ENCODE measurements at places on chromosomes 3 and 15. TPM values are rescaled to one million over a fixed set of nuclear protein-coding genes. Genes with fewer than 3 reads are reported as not detected.

DNA sequence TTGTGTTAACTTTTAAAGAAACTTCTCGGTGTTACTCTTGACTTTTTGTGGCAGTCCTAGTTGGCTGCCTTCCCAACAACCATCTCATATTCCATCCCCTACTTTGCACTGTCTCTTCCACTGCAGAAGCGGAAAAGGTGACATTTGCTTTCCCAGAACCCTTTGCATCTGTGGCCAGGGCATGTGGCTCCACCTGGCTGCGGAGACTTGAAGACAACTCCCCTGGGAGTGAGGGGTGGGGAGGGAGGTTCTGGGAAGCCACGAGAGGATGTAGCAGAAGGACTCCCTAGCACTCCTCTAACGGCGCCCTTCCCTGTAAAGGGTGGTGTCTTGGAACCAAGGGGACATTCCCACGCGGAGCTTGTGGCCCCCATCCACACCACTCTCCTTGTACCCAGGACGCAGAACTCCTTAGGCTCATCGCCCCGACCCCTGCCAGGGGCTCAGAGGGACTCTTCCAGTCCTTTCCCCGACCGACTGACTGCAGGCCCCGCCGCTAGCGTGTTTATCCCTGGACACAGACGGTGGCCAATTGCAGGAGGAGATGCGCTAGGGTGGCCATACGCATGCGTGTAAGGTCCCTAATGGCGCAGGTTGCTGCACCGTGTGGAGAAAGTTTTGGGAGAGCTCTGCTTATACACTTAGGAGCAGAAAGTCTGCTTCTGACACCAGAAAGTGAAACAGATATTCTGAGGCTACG lies 33.2 kb upstream of the SECISBP2L start:
- no peak for DNase-seq
- no peaks in the 10 kb centered on the region for H3K36me3 ChIP-seq
- H3K4me3 ChIP-seq = no peak overlapping the region
- H3K27ac ChIP-seq = no peak overlapping the region
- no peaks in the 10 kb centered on the region for H3K27me3 ChIP-seq

DNA sequence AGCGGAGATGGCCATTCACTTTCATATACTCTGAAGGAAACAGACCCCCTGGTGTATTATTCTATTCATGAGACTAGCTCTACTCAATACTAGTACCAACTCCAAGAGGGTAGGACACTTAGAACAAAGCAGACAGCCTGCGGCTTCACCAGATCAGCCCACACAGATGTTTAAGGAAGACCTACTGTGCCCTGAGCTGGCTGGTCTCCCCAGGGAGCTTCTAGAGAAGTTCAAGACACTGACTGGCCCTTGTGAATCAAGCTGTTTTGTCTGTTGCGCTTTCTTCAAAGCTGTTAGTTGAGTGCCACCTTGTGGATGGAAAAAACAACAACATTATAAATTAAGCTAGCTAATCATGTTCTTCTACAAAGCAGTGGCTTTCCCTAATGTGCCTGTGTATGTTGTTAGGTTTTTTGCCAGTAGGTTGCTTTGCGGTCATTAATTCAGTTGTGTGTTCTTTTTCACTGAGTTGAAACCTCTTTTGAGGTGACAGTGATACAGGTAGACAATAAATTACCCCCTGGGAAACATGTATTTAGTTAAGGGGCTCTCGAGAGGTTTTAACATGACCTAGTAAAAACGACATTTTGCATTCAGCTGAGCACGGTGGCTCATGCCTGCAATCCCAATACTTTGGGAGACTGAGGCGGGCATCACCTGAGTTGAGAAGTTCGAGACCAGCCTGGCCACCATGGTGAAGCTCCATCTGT lies 64.2 kb upstream of the MYZAP start:
- no peaks in the 10 kb centered on the region for H3K4me1 ChIP-seq
- peaks cover 2% of the 10 kb centered on the region for H3K27me3 ChIP-seq
- peak; percentile 81 for DNase-seq

DNA sequence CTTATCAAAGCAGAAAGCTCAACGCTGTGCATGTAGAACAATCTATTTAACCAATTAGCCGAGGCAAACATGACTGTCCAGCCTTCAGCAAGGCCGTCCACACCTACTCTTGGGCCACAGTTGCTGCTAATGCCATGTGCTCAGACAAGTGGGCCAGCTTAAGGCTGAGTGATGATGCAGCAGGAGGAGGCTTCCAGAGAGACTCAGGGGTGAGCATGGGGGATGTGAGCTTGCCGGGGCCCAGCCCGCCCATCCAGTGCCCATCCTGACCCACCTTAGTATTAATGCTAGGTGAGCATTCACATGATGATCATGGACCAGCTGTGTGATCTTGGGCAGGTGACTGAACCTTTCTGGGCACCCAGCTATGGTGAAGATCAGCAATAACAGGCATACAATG lies 150.1 kb downstream of the TPRA1 start:
- H3K36me3 ChIP-seq = no peaks in the 10 kb centered on the region
- peaks cover 23% of the 10 kb centered on the region for H3K27me3 ChIP-seq
- DNase-seq = no peak
- no peaks in the 10 kb centered on the region for H3K4me1 ChIP-seq

DNA sequence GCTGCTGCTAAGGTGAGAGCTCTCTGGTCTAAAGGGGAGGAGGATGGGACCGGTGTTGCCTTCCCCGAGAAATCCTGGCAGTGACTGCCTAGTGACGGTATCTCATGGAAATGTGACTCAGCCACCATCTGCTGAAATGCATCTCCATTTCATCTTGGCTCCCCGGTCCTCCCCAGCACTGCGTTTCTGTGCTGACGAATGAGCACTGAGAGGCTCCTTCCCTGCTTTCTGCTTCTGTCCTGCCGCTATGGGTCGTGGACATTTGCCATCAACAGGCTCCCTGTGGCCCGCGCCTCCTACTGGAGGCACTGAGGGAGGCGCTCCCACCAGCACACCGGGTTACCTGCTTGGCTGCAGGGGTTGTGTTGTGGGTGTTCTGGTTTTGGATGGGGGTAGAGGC lies 13.5 kb upstream of the SEC13 start:
- no peak overlapping the region for H3K27ac ChIP-seq
- peaks cover 55% of the 10 kb centered on the region for H3K27me3 ChIP-seq
- no peaks in the 10 kb centered on the region for H3K36me3 ChIP-seq
- DNase-seq = no peak
- H3K4me3 ChIP-seq = no peak overlapping the region

DNA sequence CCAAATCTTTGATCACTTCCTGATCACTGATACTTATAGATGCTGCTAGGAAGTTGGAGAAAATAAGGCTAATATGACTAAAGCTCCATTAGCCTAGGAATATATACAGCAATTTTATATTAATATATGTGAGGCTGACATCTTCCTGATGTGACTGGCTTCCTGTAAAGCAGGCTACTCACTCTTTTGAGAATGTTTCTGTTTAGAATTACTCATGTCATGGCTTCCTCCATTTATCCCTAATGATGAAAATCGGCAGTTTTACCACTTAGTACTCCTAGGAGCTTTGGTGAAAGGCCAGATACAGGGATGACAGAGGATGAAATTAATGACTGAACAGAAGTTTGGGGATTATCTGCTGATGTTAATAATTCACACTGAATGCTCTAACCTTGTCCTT lies 3.9 kb upstream of the MAP1A start:
- peaks cover 15% of the 10 kb centered on the region for H3K27me3 ChIP-seq
- DNase-seq = no peak
- peaks cover 24% of the 10 kb centered on the region for H3K4me1 ChIP-seq
- H3K4me3 ChIP-seq = no peak overlapping the region
- no peak overlapping the region for H3K27ac ChIP-seq
- H3K36me3 ChIP-seq = no peaks in the 10 kb centered on the region

- no peak for DNase-seq
- H3K27me3 ChIP-seq = no peaks in the 10 kb centered on the region
- H3K36me3 ChIP-seq = peaks cover 26% of the 10 kb centered on the region
- no peak overlapping the region for H3K27ac ChIP-seq
These were observed 12.5 kb downstream of the CTSH start for GRCh38 chr15:78932258-78932808.

- peaks cover 5% of the 10 kb centered on the region for H3K4me1 ChIP-seq
- no peaks in the 10 kb centered on the region for H3K27me3 ChIP-seq
- DNase-seq = no peak
- peaks cover 14% of the 10 kb centered on the region for H3K36me3 ChIP-seq
These were observed 21.0 kb upstream of the ATG7 start for GRCh38 chr3:11250902-11251806.

- peak; percentile 27 for DNase-seq
- H3K4me1 ChIP-seq = peaks cover 6% of the 10 kb centered on the region
- peaks cover 22% of the 10 kb centered on the region for H3K36me3 ChIP-seq
These were observed 82.5 kb downstream of the ADAM10 start for GRCh38 chr15:58666957-58667356.

- H3K4me1 ChIP-seq = peaks cover 17% of the 10 kb centered on the region
- peaks cover 33% of the 10 kb centered on the region for H3K36me3 ChIP-seq
- no peak overlapping the region for H3K27ac ChIP-seq
- no peak overlapping the region for H3K4me3 ChIP-seq
These were observed 29.4 kb upstream of the RSL24D1 start for GRCh38 chr15:55226127-55226526.

- no peaks in the 10 kb centered on the region for H3K4me1 ChIP-seq
- DNase-seq = no peak
- no peak overlapping the region for H3K27ac ChIP-seq
- peaks cover 56% of the 10 kb centered on the region for H3K27me3 ChIP-seq
- H3K36me3 ChIP-seq = no peaks in the 10 kb centered on the region
These were observed 11.2 kb upstream of the CHCHD6 start for GRCh38 chr3:126692858-126693257.

DNA sequence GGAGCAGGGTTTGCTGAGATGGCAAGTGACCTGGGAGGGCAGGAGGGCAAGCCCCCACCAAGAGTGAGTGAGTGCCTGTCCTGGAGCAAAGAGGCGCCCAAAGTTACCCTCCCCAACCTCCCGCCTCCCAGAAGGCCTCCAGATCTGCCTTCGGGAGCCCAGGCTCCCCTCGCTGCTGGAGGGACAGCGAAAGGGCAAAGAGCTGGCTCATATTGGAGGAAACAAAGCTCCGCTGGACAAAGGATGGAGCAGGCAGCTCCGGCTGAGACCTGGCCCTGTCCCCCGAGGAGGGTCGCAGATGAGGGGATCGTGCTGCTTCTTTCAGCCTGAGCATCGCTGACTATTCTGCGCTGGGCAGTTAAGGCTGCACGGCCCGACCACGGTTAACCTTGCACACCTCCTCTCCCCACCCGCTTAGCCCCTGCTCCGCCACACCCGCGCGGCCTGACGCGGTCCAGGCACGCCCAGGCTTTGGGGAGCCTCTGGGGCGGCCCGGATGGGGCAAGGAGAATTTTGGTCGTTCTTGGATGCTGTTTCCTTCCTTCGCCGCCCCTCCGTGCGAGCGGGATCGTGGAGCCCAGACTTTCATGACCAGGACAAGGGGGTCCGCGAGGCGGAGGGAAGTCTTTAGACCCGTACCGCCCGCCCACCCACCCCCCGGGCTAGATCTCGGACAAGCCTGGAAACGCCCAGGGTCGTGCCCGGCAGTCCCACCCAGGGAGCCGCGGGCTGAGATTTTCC lies 651 bp downstream of the PLCD1 start:
- H3K27ac ChIP-seq = no peak overlapping the region
- H3K27me3 ChIP-seq = no peaks in the 10 kb centered on the region
- peaks cover 42% of the 10 kb centered on the region for H3K4me1 ChIP-seq
- H3K36me3 ChIP-seq = no peaks in the 10 kb centered on the region
- no peak overlapping the region for H3K4me3 ChIP-seq

DNA sequence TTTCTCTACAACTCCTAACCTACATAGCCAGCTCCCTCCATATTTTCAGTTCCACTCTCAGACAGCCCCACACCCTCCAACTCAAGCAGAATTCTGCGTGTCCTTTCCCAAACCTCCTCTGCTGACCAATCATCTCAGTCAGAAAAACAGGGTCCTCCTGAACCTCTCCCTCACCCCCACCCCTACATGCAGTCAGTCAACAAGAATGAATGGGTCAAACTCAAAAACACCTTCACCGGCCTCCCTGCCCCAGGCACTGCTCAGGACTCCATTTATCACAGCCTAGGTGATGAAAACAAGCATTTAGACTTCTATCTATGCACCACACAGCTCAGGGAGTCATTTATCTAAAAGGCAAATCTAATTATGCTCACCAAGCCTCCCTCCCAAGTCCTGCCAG lies 32.4 kb downstream of the MYL3 start:
- no peaks in the 10 kb centered on the region for H3K4me1 ChIP-seq
- DNase-seq = no peak
- no peak overlapping the region for H3K4me3 ChIP-seq
- H3K27ac ChIP-seq = no peak overlapping the region

DNA sequence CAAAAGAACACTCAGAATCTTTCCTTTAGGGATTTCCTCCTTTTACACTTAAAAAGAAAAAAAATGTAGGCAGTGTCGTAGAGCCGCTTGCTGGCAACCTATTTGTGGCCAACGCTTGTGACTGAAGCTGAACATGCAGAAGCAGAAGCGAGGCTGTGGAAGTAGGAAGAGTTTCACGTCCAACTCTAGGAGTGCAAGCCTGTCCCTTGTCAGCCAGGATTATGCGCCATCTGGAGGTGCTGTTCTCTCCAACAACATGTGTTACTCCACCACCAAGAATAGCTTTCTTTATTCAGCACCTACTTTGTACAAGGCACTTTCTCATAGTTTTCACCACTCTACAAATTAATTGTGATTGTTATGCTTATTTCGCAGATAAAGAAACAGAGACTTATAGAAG lies 223.2 kb upstream of the LMCD1 start:
- no peak overlapping the region for H3K27ac ChIP-seq
- no peaks in the 10 kb centered on the region for H3K4me1 ChIP-seq
- H3K36me3 ChIP-seq = no peaks in the 10 kb centered on the region
- peak; percentile 9 for DNase-seq
- no peak overlapping the region for H3K4me3 ChIP-seq

DNA sequence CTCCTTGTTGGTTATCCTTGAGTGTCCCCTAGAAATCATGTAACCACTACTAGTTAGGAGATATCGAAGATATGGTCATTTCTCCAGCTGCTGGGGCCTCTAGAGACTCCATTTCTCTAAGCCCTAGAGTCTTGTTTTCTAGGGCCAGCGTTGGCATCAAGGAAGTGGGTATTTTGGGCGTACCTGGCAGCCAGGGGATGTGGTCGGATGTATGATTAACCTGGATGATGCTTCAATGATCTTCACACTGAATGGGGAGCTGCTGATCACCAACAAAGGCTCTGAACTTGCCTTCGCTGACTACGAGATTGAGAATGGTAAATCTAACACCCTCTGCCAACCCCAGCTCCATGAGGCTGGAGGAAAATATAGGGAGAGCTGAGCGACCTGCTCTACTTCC lies 325.5 kb downstream of the RYR3 start:
- H3K27me3 ChIP-seq = peaks cover 89% of the 10 kb centered on the region
- no peak overlapping the region for H3K4me3 ChIP-seq
- H3K36me3 ChIP-seq = no peaks in the 10 kb centered on the region
- no peak overlapping the region for H3K27ac ChIP-seq
- no peaks in the 10 kb centered on the region for H3K4me1 ChIP-seq

- no peaks in the 10 kb centered on the region for H3K36me3 ChIP-seq
- H3K4me3 ChIP-seq = no peak overlapping the region
- peaks cover 14% of the 10 kb centered on the region for H3K4me1 ChIP-seq
- no peaks in the 10 kb centered on the region for H3K27me3 ChIP-seq
- no peak overlapping the region for H3K27ac ChIP-seq
These were observed 285.0 kb upstream of the ADAMTS9 start for GRCh38 chr3:64972793-64973192.

Gene DLL4
- 0.10 TPM for total RNA-seq

Gene CXCR6
- not detected for total RNA-seq

Gene PATL2
- total RNA-seq = 0.71 TPM

Gene COL6A5
- total RNA-seq = not detected

Gene CSTA
- 145 TPM for total RNA-seq

Gene THBS1
- total RNA-seq = 393 TPM

Gene CACNA2D2
- total RNA-seq = not detected
